ENCODE measurements at places on chromosomes 1 and 21.

- DNase-seq, result no peak
Observed at GRCh38 chr1:31244326-31244725, 4.6 kb upstream of the NKAIN1 start.

DNA sequence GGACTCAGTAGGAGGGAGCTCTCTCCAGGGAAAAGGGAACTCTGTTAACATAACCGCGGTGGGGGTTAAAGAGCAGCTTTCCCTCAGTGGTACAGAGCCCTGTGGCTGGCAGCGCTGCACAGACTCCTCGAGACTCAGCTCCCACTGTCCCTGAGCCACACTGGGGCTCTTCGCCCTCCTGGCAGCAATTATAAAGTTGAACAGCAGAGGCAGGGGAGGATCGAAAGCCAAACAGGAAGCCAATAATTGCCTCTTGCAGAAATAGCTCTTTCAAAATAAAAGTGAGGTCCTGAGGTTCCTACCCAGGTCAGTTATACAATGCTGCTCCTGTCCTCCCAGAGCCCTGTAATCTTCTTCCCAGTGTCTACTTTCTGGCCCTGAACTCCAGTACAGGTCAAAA is 77.0 kb downstream of the FAM78B start:
- DNase-seq, result no peak

GRCh38 chr1:20416706-20417105 is 69.3 kb downstream of the CAMK2N1 start:
- no peak for DNase-seq

DNA sequence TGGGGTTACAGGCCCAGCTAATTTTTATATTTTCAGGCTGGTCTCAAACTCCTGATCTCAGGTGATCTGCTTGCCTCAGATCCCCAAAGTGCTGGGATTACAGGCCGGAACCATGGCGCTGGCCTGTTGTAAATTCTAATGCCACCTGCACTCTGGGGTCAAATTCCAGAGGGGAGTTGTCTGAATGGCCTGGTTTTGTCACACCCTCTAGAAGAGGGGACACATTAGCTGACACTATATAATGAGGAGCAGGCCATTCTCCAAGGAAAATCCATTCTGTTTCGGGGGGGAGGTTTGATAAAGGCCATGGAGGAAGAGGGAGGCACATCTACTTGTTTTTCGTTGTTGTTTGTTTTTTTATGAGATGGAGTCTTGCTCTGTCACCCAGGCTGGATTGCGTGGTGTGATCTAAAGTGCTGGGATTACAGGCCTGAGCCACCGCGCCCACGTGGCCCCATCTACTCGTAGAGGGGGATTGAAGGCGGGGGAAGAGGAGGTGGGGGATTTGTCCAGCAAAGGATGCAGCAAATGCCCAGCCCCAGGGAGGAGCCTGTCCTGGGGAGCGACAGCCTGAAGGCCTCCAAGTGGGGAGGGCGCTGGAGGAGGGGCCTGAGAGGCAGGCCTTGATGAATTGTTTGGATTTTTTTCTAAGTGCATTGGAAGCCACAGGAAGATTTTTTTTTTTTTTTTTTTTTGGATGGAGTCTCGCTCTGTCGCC is 78.4 kb upstream of the SLC45A1 start:
- peak; percentile 40 for DNase-seq

Data from pancreas (tissue), 10 donors.